ENCODE measurements at places on chromosomes 7 and 10.
A peak's percentile ranks its signal among the peaks of the same experiment; 100 is the strongest.

GRCh38 chr7:15488401-15488800 lies 73.4 kb downstream of the AGMO start:
- DNase-seq: no peak

DNA sequence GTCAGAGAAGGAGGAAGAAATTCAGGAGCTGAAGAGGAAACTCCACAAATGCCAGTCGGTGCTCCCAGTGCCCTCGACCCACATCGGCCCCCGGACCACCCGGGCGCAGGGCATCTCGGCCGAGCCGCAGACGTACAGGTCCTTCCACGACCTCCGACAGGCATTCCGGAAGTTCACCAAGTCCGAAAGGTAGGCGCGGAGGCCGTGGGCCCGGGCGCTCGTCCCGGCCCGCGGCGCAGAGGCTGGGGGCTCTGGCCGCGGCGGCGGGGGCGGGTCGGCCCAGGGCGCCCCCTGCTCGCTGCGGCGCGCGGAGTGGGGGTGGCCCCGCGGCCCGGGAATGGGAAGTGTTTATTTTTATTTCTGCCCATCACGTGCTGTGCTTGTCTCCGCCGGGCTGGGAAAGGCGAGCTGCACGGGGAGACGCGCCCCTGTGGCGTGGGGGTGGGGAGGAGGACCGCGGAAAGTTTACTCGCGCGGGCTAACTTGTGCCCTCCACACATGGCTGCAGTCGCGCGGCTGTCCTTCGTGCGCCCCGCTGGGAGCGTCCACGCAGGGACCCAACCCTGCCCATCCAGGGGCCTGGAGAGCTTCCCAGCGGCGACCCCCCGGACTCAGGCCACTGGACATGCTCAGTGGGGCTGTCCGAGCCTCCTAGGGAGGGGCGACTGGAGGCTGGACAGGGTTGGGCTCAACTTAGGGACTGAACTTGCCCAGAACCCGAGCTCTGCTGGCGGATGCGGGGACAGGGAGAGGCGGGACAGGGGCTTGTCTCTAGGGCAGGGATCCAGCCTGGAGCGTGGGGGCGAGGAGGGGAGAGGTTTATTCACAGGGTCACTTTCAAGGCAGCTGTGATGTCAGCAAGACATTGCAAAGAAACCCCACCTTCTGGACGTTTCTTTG lies 82.6 kb upstream of the PRKG1 start:
- peak; percentile 56 for DNase-seq

DNA sequence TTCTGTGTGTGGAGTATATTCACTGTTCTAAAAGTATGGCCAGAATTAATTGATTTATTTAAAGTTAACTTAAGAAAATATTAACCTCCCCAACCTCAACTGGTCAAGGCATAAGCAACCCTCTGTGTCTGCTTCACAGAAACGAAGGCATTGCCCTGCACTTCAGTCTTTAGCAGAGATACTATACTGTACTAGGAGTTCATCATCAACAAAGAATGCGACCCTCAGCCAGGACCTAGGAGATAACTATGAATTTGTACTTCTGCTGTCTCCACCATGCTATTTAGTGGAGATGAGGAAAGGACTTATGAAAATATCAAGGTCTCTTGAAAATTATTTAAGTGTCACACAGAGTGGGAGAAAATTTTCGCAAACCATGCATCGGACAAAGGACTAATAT lies 35.7 kb upstream of the SEMA3D start:
- no peak for DNase-seq

DNA sequence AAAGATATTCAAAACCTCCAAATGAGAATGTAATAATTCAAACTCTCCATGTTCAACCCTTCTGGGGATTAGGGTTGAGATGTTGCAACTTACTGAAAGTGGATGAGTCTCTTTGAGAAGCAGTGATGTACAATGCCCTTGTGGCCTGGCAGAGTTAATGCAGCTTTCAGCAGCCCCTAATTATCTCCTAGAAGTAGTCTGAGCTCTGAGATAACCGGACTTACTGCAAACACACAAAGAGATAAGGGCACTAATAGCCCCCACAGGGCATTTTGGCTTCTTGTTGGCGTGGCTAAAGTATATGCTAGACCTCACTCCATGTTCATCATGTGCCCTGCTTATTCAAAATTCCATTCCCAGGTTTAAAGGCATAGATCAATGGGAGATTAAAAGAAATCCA lies 404.7 kb downstream of the NEBL start:
- DNase-seq: no peak

DNA sequence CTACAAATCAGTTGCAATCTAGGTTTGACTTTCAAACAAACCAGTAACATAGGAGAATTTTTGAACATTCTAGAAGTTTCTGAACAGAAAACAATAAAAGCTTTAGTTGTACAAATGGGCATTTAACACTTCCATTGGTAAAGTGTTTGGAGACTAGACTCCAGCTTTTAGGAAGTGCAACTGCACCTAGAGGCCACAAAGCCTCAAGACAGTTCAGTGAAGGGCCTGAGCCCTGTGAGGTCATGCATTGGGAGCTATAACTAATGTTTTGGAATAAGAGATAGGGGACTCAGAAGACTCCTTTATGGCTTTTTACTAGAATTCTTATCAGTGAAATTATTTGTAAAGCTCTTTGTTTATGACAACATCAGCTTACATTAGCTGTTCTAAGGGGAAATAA lies 3.0 kb upstream of the EPHB6 start:
- no peak for DNase-seq

GRCh38 chr7:143216151-143216550 lies 5.7 kb upstream of the TAS2R40 start:
- DNase-seq: no peak

- DNase-seq: no peak
These were observed 30.5 kb upstream of the YAE1 start for GRCh38 chr7:39535720-39536119.

GRCh38 chr7:87217983-87218653 lies 1.4 kb downstream of the TMEM243 start:
- DNase-seq: no peak

DNA sequence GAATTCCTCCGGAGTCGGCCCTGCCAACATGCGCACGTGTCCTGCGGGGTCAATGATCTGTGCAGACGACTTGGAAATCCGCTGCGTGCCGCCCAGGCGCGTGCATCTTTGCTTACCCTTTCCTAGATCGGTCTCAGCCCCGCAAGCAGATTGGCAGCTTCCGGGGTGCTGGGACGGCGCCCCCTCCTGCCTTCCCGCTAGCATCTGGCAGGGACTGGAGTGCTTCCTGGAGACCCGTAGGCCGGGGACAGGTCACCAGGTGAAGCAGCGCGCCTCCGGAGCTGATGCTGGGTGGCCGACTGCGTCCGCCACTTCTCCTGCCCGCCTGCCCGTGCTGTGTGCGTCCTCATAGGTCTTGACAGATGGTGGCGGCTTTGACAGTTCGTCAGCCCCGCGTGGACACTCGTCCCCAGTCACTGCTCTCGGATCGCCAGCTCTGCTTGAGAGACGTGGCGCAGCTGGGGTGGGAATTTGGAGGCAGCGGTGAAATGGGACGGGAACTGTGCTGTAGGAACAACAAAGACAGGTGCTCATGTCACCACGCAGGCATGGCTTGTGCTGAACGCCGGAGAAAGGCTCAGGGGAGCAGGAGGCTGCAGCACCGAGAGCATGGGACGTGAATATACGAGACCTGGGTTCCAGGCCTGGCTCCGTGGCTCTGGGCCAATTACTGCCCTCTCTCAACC lies 21.9 kb upstream of the KCNK18 start:
- peak; percentile 61 for DNase-seq

GRCh38 chr7:79137942-79138341 lies 315.5 kb downstream of the MAGI2 start:
- DNase-seq: no peak

DNA sequence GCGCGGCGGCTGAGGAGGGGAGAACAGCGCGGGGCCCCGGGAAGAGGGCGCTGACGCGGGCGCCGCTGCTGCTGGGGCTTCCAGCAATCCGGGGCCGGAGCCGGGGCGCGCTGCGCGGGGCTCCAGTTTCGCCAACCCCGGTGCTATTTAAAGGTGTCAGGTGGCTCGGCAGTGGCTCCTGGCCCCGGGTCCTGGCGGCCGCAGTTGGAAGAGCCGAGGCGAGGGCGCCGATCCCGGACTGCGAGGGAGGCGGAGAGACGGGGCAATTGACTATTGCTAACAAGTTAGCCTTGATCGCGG lies 347 bp downstream of the LBX1 start:
- no peak for DNase-seq

GRCh38 chr10:90167174-90168064 lies 466.0 kb downstream of the KIF20B start:
- no peak for DNase-seq

- DNase-seq: no peak
These were observed 260.9 kb downstream of the ADARB2 start for GRCh38 chr10:1476455-1476803.

DNA sequence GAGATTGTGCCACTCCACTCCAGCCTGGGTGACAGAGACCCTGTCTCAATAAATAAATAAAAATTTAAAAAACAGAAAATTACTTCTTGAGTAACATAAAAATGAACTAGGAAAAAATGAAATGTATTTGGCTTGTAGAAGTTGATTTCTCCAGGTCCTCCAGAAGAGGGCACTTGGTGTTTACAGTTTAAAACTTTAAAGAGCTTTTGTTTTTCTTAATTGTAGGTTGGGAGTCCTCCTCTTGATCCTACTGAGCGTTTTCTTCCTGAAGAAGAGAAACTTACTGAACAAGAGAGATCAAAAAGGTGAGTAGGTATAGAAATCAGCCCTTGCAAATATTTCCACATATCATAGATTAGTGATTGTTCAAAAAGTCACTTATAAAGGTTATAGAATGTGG lies 16.2 kb downstream of the KIFBP start:
- DNase-seq: no peak

GRCh38 chr7:155205368-155206317 lies 92.0 kb upstream of the INSIG1 start:
- peak; percentile 89 for DNase-seq

DNA sequence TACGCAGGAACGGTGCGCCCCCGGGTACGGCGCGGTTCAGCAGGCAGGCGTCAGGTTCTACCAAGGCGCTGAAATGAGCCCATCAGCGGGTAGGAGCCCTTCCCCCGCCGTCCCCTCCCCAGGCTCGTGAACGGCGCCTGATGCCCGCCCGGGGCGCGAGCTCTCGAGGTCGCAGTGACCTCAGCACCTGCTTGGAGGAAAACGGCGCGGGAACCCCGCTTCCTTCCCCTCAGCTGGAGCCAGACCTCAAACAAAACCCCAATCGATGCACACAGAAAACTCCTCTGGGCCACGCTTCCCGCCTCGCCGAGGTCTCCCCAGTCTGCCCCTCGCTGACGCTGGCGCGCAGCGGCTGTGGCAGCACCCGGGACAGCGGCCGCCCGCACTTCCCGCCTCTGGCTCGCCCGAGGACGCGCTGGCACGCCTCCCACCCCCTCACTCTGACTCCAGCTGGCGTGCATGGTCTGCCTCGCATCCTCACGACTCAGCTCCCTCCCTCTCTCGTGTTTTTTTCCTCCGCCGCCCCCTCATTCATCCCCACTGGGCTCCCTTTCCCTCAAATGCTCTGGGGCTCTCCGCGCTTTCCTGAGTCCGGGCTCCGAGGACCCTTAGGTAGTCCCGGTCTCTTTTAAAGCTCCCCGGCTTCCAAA lies 514 bp upstream of the GAD2 start:
- peak; percentile 45 for DNase-seq

DNA sequence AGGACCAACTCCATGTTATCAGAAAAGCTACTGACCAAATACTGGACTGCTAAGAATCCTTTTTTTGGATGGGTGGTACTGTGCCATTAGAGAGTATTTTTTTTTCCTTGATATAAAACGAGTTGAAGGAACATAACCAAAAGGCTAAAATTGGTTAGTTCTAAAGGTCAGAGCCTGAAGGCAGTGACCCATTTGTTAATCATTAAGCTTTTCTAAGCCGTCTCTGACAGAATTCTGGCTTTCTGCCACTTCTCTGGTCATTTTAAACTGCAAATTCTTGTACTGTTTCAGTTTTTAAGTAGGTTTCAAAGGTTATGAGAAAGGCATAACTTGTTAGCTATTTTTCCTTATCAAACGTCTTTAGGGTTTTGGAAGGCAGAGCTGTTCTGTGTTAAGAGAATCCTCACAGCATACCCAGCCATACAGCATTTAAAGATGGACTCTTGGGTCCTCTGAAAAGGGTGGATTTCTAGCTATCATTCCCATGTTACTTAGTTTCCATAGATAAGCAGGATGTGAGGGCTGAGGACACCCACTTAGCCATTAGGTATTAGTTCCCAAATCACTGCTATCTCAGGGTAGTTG lies 196.8 kb downstream of the RNLS start:
- DNase-seq: no peak

- DNase-seq: no peak
These were observed 128.7 kb downstream of the COBL start for GRCh38 chr7:51187941-51188340.

DNA sequence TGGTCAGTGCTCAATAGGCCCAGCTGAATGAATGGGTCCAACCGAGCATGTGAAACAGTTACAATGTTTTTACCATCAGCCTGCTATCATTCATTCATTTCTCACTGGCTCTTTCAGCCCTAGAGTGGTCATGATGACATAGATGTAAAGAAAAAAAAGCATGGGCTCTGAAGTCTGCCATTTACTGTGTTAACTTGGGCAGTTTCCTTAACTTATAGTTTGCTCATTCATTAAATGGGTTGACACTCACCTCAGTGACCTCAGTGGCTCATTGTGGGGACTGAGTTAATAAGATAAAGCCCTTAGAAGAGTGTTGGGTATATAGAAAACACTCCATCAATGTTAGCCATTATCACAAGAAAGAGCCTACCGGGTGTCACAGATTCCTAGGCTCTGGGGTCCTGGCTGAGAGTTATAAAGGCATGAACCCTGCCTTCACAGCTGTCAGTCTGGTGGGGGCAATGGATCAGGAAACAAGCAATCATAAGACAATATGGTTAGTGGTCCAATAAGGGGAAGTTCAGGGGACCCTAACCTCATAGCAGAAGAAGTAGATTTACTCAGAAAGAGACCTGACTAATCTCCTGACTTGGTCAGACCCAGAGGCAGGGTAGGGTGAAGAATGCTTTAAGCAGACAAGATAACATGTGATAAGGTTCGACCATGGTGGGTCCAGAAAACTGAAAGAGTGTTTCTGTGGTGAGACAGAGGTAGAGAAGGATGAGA lies 29.7 kb upstream of the GPAM start:
- no peak for DNase-seq

- DNase-seq: no peak
These were observed 5.6 kb downstream of the POR start for GRCh38 chr7:75920431-75921161.

DNA sequence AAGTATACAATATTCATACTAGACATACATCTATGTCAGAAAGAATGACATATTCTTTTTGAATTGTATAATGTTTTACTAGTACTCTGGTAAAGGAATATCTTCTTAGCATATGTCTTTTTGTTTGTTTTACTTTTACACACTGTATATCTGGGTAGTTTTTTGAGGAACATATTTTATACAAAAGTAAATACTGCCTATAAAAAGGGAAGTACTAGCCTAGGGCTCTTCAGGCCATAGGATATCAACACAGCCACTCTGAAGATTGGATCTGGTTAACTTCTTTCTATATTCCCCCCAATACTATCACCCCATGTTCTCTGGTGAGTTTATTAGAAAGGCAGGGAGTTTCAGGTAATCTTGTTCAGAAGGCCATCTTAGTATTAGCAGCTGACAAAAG lies 134.6 kb downstream of the ZNF438 start:
- DNase-seq: no peak

- DNase-seq: no peak
These were observed 2.2 kb downstream of the ADCY1 start for GRCh38 chr7:45576249-45576929.
